ENCODE measurements at places on chromosomes 6 and 20.

DNA sequence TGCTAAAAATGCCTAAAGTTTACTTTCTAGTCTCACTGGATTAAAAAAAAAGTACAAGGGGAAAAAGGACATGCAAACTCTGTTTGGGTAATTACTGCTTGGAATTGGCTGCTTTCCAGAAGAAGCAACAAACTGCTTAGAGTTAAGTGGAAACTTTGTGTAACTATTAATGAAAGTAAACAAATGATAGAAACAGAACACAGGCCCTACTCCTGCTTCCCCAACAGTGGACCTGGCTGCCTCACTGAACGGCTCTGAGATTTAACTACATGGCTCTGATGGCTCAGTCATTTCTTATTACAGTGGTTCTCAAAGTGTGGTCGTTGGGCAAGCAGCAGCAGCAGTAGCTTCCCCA is 108.5 kb downstream of the MAN1A1 start:
- DNase-seq: no peak

GRCh38 chr20:56350842-56351241 is 7.9 kb upstream of the FAM210B start:
- no peak for DNase-seq

DNA sequence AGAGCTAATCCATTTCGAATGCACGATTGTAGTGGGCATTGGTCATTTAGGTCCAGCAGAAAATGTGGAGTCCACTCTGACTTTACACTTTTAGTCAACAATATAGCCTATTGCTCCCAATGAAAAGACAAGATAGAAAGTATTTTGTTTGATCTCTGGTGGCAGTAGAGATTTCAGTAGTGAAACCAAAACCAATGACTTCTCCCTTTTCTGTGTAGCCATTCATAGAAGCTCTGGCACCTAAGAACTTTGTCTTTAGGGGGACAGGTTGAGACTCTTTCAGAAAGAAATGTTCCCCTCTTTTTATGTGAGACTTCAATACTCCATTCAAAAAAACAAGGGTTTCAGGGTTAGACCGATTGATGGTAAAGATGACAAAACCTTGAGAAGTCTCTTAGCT is 510.8 kb upstream of the POU3F2 start:
- no peak for DNase-seq

- DNase-seq: no peak
These were observed 37.1 kb downstream of the SYNE1 start for GRCh38 chr6:152600022-152600421.

GRCh38 chr20:1389703-1390580 is 2.9 kb downstream of the FKBP1A start:
- no peak for DNase-seq

GRCh38 chr6:167858842-167859664 is 32.3 kb downstream of the AFDN start:
- DNase-seq: no peak

DNA sequence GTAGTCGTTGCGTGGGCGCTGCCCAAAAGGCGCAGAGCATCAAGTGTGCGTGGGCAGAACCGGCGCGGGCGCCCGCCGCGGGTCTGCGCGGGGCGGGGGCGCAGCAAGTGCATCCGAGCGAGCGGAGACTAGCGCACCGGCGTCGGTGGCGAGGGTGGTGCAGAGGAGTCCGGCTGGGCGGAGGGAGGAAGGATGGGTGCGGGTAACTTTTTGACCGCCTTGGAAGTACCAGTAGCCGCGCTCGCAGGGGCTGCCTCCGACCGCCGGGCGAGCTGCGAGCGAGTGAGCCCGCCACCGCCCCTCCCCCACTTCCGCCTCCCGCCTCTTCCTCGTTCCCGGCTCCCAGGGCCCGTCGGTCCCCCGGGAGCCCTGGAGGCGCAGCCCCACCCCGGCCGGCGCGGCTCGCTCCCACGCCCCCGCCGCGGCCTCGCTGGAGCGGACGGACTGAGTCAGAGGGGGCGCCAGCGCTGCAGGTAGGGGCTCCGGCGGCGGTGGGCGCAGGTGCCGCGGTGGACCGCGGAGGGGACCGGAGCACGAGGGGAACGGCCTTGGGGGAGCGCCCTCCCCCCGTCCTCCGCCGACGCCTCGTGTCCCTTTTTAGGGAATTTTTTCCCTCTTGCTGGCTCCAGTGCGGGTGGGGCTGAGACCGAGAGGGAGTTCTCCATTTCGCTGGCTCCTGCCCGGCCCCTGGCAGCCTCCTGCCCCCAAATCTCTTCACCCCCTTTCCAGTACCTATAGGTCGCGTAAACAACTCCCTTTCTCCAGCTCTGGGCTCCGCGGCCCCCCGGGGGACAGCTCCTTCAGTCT is 1.6 kb upstream of the DBNDD2 start:
- peak; percentile 14 for DNase-seq

- peak; percentile 8 for DNase-seq
These were observed 505.8 kb upstream of the MARCKS start for GRCh38 chr6:113351173-113351834.

GRCh38 chr6:54415517-54415916 is 107.3 kb downstream of the TINAG start:
- DNase-seq: no peak

DNA sequence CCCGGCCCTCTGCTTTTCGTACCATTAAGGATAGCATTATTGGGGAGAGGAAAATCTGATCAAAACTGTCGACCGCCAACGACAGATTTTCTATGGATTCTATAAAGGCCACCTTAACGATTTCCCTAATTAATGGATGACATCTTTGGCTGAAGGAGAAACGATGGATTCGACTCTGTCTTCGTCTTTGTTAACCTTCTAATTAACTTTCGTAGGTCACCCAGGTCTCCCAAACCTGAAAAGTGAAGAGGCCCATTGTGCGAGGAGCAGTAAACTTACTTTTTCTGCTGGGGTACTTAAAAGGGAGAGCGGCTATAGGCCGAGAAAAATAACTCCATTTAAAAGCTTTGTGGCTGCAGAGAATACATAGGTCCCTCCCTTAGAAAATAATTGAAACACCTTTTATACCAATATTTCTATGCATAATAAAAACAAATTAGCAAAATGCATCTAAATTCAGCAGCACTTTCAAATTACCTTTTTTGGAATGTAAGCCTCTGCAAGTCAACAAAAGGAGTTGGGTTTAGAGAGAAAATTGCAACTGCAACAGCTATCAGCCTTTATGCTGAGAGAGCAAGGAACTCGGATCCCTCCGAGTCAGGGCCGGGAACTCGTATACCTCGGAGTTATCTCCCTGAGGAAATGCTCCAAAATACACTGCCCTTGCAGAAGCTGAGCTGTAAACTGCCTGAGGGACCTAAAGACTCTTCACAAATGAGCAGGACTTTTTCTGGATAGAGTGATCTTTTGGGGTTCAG is 31.4 kb upstream of the NR2E1 start:
- no peak for DNase-seq
